NCI-H1048 (cell line): ENCODE measurements at places on chromosomes 6 and 20.

GRCh38 chr20:6576726-6577125 is 190.8 kb upstream of the BMP2 start:
- DNase-seq = peak; percentile 43

- DNase-seq = no peak
These were observed 101.5 kb upstream of the ISM1 start for GRCh38 chr20:13119583-13119982.

GRCh38 chr6:117781550-117781949 is 106.3 kb downstream of the NUS1 start:
- no peak for DNase-seq

DNA sequence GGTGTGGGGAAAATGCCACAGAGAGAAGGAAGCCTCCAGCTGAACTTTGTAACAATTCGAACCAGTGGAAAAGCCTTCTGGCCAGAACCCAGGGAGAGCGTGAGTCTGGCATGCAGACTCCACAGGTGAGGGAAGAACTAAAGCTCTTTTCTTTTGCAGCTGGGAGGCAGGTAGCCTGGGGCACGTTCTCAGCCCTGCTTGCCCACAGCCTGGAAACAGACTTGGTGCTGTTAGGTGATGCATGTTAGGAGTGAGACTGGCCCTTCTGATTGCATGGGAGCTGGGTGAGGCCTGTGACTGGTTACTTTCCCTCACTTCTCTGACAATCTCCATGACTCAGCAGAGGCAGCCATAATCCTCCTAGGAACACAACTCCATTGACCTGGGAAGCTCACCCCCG is 34.2 kb downstream of the PROKR2 start:
- DNase-seq = no peak

DNA sequence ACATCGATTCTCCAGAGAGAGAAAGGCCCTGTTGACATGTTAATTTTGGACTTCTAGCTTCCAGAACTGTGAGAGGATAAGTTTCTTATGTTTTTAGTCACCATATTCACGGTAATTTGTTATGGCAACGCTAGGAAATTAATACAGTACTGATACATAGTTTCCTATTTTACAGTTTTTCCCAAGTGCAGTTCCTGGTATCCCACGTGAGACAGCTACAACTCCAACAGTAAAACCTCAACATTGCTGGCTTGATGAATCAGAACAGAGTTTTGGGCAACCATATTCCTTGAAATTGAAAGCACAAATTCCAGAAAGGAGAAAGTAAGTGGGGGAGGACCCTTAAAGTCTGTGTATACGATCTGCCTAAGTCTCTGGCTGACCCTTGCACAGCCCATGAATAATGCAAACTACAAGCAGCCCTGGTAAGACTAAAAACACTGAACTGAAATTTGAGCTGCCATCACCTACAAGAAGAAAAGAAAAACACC is 505.1 kb upstream of the NRSN1 start:
- no peak for DNase-seq

DNA sequence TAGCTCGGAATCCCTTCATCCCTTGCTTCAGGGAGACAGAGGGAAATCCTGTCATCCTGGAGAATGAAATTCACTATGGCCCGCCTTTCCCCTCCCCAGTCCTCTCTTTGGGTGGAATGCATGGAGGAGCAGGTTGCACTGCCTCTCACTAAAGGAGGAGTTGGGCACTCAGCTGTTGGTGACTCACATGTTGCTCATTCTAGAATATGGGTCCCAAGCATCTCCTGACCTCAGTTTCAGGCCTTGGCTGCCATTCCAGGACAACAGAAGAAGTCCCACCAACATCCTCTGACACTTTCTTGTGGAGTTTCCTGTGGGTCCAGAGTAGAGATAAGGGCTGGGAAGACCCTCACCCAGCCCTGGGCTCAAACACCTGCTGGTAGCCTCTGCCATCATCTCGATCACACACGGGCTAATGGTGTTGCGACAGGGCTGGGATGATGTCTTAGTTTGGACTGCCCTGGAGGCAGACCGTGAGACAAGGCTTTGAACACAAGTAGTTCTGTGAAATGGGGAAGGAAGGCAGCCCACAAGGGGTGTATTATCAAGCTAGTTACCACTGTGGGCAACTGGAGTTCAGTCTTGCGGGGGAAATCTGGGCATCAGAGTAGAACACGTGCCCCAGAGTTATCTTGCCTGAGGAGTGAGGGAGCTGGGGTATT is 52.4 kb upstream of the RNF24 start:
- no peak for DNase-seq

DNA sequence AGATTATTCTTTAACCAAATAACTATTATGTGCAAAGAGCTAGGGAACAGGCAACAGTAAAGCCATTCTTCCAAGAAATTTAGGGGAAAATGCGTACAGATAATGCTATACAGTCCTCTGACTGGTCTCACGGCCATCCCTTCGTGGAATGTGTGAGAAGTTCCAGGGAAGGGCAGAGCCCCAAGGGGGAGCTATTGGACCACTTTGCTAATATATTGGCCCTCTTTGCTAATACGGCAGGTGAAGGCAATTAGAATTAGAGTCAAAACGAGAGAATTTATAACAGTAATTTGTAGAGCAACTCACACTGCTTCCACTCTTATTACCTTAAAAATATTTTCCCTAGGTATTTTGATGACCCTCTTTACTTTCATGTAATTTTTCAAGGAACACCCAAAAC is 140.4 kb downstream of the IMPG1 start:
- peak; percentile 44 for DNase-seq

GRCh38 chr6:114650891-114651290 is 308.1 kb upstream of the HS3ST5 start:
- no peak for DNase-seq

- no peak for DNase-seq
These were observed 7.7 kb upstream of the STK35 start for GRCh38 chr20:2093883-2094282.
